ENCODE measurements at places on chromosomes 7 and 10.

GRCh38 chr10:119947300-119947699 lies 54.8 kb downstream of the SEC23IP start:
- DNase-seq = no peak

- no peak for DNase-seq
Observed at GRCh38 chr7:43054052-43054722, 58.3 kb upstream of the HECW1 start.

DNA sequence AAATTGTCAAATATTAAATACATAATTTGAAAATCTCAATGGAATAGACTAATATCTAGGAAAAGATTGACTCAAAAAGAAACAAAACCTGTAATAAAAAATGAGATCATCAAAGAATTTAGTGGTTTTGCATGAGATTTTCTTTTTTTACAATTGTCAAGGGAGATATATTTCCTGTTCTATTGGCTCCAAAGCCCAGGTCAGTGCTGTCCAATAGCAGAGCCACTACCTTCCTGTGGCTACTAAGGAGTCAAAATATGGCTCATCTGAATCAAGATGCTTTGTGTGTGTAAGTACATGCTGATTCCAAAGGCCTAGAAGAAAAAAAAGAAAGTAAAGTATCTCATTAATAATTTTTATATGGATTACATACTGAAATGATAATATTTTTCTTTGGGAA lies 191.9 kb downstream of the C7orf25 start:
- no peak for DNase-seq

GRCh38 chr7:70498232-70498992 lies 633.5 kb upstream of the GALNT17 start:
- no peak for DNase-seq

DNA sequence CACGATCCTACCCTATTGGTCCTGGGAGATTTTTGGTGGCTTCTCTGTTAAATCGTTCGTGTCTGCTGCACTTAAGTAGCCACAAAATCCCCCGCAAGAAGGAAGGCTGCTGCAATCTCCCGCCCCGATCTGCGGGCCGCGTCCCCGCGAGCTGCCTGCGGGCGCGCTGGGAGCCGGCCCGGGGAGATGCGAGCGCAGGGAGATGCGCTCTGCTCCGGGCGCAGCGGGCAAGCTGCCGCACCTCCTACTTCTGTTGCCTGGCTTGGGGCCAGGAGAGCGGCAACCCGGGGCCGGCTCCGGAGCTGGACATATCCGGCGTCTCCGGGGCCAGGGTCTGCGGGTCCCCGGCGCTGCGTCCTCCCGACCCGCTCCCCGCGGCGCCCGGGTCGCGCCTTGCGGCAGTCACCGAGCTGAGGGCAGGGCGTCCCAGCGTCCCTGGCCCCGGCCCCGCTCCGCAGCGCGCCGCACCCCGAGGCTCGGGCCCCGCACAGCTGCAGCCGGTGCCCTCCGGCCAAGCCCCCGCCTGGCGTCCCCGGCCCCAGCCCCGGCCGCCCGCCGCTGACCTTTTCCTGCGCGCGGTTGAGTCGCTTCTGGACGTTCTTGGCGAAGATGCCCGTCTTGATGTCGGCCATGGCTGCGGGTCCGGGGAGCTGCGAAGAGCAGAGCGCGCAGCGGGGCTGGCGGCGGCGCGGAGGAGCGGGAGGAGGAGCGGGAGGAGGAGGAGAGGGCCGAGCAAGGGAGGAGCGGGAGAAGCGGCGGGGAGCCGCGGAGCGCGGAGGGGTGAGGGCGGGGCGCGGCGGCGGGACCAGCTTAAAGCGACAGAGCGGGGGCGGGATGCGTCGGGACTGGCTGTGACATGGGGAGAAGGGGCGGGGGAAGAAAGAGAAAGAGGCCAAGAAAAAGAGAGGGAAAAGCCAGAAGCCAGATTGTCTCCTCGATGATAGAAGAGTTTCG lies at the start of gene AMPH:
AMPH (minus strand) TSS at position 654 of the 954 bp plus-strand sequence; CDS start at position 632, 22 bp downstream.
- DNase-seq = peak; percentile 25

- peak; percentile 64 for DNase-seq
Observed at GRCh38 chr7:17289074-17289645, 9.3 kb upstream of the AHR start.

GRCh38 chr10:66892871-66893270 lies 33.0 kb upstream of the LRRTM3 start:
- DNase-seq = no peak

DNA sequence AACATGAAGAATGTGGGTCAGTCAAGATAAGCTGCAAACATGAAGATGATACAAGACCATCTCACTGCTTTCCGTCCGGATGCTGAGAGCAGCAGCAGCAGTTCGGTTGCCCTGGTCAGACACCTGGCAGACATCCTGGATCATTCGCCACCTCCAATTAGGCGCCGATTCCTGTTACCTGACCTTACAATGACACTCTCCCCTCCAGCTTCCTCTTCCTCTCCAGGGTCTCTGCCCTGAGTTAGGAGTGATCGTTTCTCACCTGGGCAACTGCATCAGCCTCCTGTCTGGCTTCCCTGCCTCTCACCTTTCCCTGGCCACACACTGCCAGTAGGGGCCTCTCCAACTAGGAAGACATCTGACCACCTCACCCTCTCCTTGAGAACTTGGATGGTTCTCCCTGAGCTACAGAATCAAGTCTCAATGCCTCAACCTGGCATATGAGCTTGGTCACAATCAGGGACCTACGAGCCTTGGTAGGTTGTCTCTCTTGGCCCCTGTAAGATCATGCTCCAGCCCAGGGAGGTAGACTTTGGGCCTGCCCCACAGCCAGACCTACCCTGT lies 31.4 kb upstream of the ENO4 start:
- no peak for DNase-seq

- no peak for DNase-seq
Observed at GRCh38 chr7:7933915-7934526, 34.6 kb upstream of the GLCCI1 start.

GRCh38 chr10:43138757-43139241 lies 554 bp downstream of the CSGALNACT2 start:
- DNase-seq = no peak

DNA sequence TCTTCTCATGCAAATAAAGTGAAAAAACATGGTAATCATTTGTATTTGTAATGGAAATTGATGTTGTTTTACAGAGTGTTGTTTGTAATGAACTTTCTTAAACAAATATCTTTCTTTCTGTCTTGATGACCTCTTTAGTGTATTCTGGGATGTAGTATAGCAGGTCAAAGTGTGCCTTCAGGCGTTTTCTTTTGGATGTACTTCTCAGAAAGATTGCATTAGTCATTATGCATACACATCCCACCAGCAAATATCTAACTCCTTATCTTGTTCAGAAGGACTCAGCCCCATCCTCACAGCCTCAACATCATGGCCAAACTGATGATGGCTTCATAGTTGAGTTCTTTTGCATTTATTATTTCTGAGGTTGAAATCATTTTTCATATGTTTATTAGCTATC lies 124.7 kb downstream of the LRRC18 start:
- DNase-seq = no peak

GRCh38 chr10:94997741-94998174 lies 59.3 kb downstream of the CYP2C9 start:
- DNase-seq = no peak

DNA sequence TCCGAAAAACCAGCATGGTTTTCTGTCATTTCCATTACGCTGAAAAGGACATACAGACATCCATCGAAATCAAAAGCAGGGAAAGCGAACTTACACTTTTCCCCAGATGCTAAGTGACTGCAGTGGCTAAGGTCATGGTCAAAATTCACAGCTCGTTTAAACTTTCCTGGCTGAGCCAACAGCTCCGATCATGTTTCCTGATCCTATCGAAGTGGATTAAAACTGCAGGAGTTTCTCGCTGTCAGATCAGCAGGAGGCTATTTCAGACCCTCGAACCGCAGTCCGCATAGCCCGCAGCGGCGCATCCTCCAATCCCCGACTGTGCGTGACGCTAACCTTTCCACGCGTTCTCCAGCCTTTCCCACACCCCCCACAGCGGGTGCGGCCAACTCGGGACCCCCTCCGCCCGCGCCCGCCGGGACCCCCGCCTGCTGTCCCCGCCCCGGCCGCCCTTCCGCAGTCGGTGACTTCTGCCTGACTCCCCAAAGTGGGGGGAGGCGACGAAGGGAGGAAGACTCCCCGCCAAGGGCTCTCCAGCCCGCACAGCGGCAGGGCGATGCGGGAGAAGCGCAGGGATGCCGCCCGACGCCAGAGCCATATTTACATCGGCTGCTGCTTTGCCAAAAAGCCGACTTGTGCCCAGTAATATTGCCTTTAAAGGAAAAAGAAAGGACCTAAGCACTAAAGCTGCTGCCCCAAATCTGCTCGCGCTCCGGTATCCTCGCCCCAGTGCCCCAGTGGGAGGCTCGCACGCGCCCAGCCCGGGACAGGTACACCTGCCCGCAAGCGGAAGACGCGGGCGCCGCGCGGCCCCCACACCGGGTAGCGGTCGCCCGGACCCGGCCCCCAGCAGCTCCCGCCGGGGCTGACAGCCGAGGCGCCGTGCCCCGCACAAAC lies 1.2 kb downstream of the PIP4K2A start:
- DNase-seq = peak; percentile 37

GRCh38 chr7:156515911-156516790 lies 124.4 kb upstream of the RNF32 start:
- DNase-seq = peak; percentile 78

- DNase-seq = no peak
Observed at GRCh38 chr7:83739527-83739926, 90.6 kb upstream of the SEMA3E start.

Measured in adrenal gland (tissue), 19 donors.